Panc1 (cell line): ENCODE measurements at places on chromosomes 1 and 21. TPM values are rescaled to one million over a fixed set of nuclear protein-coding genes. Genes with fewer than 3 reads are reported as not detected.

The KCNT2 gene
- total RNA-seq = 0.41 TPM

The SLFNL1 gene
- 0.10 TPM for total RNA-seq

The HSD3B2 gene
- total RNA-seq = 1.2 TPM

The PKP1 gene
- 0.44 TPM for total RNA-seq

The CAMK2N1 gene
- total RNA-seq = 4.4 TPM

The TBX19 gene
- total RNA-seq = 2.2 TPM

The CHTOP gene
- 87.0 TPM for total RNA-seq
